ENCODE measurements at places on chromosomes 12 and 14.

- DNase-seq: no peak
These were observed 21.1 kb upstream of the C14orf180 start for GRCh38 chr14:104558231-104559027.

DNA sequence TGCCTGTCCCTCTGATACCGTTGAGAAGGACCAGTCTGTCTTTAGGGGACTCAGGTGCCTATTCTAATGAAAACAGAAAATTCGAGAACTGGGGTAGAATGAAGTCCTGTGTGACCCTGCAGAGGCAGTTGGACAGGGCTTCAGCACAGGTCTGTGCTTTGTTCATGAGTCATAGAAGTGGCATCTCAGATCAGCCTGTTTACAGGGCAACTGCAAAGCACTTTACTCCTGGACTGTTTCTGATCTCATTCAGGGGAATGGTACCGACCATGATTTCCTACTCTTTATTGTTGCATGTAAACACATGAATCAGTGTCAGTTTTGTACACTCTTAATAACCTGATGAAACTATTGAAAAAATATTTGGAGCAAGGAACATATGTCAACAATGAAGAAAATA lies 1517.0 kb downstream of the AACS start:
- no peak for DNase-seq

GRCh38 chr12:107417004-107417403 lies 268.6 kb upstream of the PWP1 start:
- DNase-seq: no peak

- no peak for DNase-seq
These were observed 7.3 kb downstream of the FKBP11 start for GRCh38 chr12:48917857-48918537.

DNA sequence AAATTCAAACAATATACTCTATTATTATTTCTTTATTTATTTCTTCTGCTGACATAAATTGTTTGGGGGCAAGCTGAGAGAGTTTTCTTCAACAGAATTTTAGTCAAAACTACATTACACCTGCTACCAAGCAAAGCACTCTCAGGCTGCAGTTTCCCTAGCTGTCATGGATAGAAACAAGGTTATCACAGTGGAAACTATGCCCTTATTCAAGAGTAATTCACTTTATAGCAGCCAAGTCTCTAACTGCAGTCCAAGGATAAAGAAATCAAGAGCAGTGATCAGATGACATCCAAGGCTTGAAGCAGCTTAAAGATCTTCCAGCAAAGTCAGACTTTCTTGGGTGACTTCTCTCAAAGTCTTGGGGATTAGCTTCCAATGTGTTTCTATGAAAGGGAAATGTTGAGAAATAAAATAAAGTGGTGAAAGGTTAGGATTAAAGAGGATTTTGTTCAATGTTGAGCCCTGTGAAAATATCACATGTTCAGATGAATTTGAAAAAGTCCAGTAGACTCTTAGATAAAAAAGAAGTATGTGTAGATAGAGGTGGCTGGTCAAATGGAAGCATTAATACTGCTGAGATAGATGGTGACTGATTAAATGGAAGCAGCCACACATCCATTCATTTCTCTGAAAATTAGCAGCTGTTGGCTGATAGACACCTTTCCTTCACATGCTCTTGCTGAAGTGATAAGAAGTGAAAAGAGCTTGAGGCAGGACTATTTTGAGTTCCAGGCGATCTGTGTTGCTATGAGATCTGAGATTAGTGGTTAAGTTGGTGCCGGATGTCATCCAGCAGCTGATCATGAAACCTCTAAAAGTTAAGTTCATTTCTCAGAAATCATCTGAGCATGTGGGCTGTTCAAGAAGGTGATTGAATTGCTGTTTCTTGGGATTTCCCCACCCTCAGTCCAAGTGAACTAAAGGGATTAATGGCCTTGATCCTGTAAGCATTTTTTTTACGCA lies 257.8 kb upstream of the BTG1 start:
- no peak for DNase-seq

DNA sequence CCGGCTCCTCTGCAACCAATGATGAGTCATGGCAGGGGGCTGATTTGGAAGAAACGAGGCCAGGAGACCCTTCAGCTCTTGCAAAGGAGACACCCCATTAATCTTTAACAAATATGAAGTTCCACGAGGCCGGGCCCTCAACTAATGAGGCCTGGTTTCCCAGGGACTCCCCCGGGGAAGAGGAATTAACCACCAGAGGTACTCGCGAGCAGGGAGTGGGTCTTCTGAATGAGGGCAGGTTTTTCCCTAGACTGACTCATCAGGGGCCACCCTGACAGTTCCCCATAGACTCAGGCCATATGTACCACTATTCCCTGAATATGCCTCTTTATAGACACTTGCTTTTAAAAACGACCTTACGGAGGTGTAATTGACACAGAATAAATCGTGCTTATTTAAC lies 150.7 kb upstream of the LHX5 start:
- DNase-seq: no peak

All from right renal cortex interstitium (tissue), 3 donors.